ENCODE measurements at places on chromosomes 4 and X.

- no peak for DNase-seq
These were observed 82.2 kb downstream of the STOX2 start for GRCh38 chr4:183986971-183987946.

- no peak for DNase-seq
These were observed 23.7 kb downstream of the ACSL1 start for GRCh38 chr4:184801781-184802696.

DNA sequence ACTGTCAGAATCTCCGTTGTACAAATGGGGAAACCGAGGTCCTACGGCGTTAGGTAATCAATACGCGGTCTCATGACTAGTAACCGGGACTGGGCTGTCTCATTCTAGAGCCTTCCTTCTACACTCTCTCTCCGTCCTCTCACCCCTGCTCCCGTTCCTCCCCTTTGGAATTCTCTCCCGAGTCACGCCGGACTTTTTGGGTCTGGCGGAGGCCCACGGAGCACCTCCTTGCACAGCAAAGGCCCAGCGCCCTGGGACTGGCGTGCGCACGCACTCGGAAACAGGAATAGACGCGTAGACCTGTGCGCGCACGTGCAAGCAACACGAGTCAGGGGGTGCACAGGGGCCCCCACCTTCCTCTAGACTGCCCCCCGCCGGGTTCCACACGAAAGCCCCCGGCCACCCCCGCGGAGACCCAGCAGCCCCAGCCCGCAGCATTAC, 361 bp downstream of the QDPR start:
- DNase-seq, result no peak

DNA sequence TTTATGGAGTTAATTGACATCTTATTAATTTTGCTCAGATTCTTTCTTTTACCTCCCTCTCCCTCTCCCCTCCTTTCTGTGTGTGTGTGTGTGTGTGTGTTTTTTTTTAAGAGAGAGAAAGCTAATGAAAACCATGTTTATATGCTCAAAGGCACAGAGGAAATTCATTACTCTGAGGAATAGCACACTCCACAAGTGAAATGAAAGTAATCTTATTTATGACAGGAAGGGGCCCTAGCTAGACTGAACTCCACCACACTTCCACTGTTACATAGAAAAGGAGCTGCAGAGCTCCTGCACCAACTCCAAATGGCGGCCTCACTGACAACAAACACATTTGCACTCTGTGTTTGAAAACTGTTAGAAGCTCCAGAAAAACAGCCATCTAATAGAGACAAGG, 150.6 kb downstream of the RASL11B start:
- no peak for DNase-seq

DNA sequence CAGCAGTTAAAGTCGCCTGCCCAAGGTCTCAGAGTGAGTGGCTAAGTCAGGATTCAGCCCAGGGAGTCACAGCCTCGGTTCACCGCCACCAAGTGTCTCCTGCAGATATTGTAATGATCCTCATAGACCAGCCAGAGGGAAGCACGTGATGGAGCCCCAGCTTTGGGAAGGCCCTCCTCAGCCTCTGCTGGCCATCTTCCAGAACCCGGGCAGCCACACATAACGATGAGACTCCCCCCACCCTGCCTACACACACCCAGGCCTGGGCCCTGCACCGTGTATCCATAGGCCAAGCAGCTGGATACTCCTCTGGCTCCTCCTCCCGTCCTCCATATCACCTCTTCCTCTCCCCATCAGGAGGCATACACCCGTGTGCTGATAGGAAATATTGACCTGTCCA, 19.6 kb upstream of the SASH3 start:
- DNase-seq, result no peak

GRCh38 chr4:26386386-26386785, 65.6 kb downstream of the RBPJ start:
- no peak for DNase-seq

- no peak for DNase-seq
These were observed 76.3 kb downstream of the STK32B start for GRCh38 chr4:5127556-5127955.

DNA sequence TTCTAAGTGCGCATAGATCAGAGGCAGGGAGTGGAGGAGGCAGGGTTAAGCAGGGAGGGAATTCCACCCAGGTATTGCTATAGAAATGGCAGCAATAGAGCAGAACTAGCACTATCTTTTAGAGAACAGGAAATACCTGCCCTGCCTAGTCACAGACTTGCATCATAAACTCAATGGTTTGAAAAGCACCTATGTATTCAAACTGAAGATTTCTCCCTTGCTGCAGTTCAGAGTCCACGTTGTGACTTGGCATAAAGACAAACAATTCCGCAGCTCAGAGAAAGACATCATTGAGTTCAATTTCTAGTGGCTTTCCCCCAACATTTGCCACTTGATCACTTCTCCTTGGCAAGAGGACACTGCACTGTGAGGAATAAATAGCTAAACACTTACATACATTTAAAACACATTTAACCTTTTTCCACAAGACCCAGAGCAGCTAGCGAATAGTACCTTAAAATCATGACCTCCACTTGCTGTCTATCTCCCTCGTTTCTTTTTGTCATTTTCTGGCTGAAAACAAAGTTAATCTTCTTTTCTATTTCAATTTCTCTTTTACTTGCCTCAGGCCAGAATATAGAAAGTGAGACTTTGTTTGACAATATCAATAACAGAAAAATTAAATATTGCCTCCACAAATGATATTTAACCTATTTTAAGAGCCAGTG, 42.4 kb downstream of the SLC7A11 start:
- no peak for DNase-seq

GRCh38 chrX:7088968-7089615, 58.4 kb upstream of the STS start:
- no peak for DNase-seq

DNA sequence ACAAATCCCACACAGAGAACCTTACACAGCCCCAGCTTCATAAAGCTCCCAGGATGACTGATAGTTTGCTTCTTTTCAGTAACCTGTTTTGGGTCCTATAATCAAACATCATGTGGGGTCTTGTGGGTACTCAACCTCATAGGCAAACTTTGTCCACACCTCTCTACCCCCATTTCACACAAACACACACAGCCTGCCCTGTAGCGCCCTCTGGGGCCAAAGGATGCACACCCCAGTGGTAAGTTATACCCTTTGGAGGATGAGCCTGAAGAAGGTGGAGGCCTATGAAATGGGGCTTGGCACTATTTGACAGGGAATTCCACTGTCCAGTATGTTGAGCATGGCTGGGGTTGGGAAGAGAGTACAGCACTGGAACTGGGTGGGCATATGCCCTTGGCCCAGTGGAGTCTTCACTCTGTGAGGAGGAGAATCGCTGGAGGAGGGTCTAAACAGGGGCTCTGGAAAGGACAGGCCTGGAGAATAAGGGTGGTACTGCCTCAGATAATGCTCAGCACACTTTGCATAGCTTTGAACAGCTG, 30.5 kb upstream of the COL25A1 start:
- DNase-seq, result no peak

DNA sequence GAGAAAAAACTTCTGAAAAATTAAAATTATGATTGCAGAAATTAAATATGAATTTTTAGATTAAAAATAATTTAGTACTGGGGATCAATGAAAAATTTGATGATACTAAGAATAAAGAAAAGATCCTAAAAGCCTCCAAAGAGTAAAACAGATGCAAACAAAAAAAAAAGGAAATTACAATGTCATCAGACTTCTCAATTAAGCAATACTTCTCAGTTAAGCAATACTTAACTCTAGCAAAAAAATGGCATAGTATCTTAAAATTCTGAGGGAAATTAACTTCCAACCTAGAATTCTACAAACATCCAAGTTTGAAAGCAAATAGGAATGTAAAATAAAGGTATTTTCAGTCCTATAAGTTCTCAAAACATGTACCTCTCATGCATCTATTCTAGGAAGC, 141.2 kb upstream of the INTU start:
- DNase-seq, result no peak

- DNase-seq, result no peak
These were observed at the start of gene HELT for GRCh38 chr4:185017964-185018772. HELT (plus strand) TSS chr4:185018490; CDS start chr4:185018929, 439 bp downstream.

GRCh38 chr4:187109636-187110035, 386.0 kb upstream of the FAT1 start:
- no peak for DNase-seq

DNA sequence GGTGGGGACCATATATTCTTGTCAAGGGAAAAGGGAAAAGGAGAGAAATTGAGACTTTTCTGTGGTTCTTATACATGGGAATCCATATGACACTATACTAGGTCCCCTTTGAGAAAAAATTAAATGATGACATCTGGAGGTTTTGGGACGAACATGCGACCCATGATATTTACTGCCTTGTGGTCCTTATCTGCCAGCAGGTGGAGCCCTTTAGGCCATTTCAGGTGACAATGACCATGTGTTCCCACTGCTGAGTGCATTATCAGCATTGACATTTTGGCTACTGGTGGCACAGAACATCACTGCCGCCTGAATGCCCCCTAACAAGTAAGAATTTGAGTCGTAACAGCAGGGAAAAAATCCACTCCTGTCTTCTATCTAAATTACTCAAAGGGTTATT, 843.4 kb downstream of the FSTL5 start:
- DNase-seq, result no peak

DNA sequence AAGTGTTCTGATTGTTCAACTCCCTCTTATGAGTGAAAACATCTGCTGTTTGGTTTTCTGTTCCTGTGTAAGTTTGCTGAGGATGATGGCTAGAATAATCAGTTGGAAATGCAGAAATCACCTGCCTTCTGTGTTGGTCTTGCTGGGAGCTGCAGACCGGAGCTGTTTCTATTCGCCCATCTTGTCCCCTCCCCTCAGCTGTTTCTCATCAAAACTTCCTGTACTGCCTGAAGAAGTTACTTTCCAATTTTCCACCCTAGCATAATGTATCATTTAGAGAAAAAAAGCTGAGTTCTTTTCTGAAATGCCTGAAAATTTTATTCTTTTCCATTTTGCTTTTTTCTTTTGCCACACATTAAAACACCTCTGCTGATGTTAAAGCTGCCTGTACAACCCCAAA, 167.6 kb downstream of the TEX13A start:
- no peak for DNase-seq

- DNase-seq, result no peak
These were observed 12.9 kb downstream of the PALLD start for GRCh38 chr4:168509786-168510185.

- DNase-seq, result no peak
These were observed 91.0 kb upstream of the CENPE start for GRCh38 chr4:103289186-103289585.

DNA sequence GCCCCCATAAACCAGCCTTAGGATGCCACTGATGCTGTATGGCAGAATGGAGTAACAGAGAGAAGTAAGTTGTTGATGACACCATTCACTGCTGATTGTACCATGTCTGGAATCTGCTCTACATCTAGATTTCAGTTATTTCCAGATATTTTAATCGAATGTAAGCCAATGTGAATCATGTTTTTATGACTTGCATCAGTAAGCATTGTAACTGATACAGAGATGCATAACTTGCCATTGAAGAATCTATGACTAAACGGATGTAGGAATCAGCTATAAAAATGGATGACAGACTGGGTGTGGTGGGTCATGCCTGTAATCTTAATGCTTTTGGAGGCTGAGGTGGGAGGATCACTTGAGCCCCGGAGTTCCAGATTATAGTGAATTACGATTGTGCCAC, 161.0 kb upstream of the GATB start:
- DNase-seq, result no peak

GRCh38 chrX:11791090-11791489, 33.1 kb downstream of the MSL3 start:
- DNase-seq, result no peak

DNA sequence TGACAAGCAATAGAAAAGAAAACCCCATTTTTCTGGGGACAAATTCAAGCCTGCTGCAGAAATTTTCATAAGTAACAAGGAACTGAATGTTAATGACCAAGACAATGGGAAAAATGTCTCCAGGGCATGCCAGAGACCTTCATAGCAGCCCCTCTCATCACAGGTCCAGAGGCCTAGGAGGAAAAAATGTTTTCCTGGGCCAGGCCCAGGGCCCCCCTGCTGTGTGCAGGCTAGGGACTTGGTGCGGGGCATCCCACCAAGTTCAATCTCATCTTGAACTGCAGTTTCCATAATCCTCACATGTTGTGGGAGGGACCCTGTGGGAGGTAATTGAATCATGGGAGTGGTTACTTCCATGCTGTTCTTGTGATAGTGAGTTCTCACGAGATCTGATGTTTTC, 211.5 kb upstream of the GRIA3 start:
- no peak for DNase-seq

Measured in right renal cortex interstitium (tissue), 3 donors.